ENCODE measurements at places on chromosomes 3 and 15. TPM values are rescaled to one million over a fixed set of nuclear protein-coding genes. Genes with fewer than 3 reads are reported as not detected.

- DNase-seq: no peak
Measured at GRCh38 chr15:62877276-62877857, 165.2 kb upstream of the TPM1 start.

GRCh38 chr3:26682406-26682805 lies 59.8 kb downstream of the LRRC3B start:
- no peak for DNase-seq

ZNF774 gene
- 1.7 TPM for total RNA-seq

GRCh38 chr3:52135332-52135731 lies 18.9 kb downstream of the POC1A start:
- no peak for DNase-seq

- peak; percentile 20 for DNase-seq
Measured at GRCh38 chr15:100572362-100572983, 29.5 kb downstream of the LINS1 start.

GRCh38 chr3:3119393-3119851 lies 7.3 kb upstream of the TRNT1 start:
- DNase-seq: no peak

DNA sequence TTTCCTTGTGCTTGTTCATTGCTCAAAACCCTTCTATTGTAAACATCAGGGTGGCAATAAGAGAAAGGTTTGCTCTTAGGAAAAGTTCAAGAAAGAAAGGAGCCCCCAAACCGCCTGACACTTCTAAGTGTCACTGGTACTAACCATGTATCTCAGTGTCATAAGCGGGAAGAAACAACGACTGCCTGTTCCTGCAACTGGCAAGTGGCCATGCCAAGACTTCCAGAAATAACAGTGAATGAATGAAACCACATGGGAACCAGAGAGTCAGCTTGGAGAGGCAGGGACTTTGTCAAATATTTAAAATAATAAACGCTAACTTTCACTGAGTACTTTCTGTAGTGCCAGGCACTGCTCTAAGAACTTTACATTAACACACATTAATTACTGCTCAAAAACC lies 1.1 kb downstream of the PLSCR2 start:
- DNase-seq: no peak

DNA sequence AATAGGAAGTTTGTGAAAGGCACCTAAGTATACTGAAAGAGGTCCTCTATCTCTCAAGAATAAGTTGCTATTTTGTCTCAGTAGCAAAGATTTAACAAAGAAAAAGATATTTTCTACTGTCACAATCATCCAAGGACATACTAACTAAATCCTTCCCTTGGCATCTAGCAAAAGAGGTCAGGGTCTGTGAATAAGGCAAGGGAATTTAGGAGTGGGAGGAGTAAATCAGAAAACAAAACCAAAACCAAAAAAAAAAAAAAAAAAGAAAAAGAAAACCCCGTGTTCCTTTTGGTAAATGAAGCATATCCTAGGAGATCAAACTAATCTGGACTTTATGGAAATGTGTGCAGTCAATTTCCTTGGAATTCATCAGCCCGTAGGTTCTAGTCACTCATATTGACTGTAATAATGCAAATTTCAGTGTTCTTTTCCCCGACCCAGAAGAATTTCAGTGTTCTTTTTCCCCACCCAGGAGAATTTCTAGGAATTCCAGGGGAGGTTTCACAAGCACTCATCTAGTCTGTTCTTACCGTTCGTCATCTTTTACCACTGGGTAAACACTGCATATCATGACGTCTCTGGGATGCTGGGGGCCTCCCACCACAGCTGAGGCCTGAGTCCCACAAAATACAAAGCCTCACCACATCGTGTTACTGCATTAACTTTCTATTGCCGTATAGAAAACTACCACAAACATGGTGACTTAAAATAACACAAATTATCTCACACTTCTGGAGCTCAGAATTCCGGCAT lies 113.8 kb upstream of the CCDC54 start:
- DNase-seq: peak; percentile 91

Measured in fibroblast of villous mesenchyme (primary cell).